T-helper 17 cell (primary cell): ENCODE measurements at places on chromosomes 16 and 17.

- DNase-seq: no peak
These were observed 2.9 kb upstream of the MAFG start for GRCh38 chr17:81930142-81931125.

DNA sequence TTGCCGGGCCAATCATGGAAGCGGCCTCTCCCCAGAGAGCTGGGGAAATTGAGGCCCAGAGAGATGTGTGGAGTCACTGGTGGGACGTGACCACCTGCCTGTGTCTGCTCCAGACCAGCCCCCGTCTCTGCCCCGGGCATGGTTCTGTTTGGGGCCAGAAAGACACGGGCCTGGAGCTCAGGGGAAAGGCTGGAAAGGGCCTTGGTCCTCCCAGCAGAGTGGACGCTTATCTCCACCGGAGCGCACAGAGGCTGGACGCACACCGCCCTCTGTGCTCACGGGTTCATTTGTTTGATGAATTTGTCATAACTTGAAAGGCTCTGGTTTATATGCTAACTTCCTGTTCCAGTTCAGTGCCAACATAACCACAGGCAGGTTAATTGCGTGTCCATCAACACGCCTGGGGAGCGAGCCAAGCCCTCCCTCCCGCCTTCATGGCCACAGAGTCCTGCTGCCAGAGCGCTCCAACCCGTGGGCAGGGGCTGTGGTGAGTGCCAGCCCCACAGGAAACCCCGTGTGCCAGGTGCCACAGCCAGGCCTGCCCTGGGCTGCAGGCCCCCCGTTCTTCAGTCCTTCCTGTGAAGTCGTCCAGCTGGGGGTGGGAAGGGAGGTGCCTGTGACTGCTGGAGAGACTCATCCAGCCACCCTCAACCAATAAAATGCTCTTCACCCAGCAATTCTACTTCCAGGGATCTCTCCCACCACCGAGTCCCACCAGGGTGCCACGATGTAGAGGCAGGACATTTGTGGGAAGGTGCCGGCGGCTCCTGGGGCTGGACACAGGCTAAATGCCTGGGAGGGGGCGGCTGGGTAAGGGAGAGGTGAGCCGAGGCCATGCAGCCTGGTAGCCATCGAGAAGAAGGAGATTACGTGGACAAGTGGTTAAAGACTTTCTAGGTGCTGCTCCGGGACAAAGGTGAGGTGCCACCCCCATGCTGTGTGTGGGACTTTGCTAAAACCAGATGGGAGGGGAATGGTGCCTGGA is 29.4 kb upstream of the BAHCC1 start:
- DNase-seq: no peak

DNA sequence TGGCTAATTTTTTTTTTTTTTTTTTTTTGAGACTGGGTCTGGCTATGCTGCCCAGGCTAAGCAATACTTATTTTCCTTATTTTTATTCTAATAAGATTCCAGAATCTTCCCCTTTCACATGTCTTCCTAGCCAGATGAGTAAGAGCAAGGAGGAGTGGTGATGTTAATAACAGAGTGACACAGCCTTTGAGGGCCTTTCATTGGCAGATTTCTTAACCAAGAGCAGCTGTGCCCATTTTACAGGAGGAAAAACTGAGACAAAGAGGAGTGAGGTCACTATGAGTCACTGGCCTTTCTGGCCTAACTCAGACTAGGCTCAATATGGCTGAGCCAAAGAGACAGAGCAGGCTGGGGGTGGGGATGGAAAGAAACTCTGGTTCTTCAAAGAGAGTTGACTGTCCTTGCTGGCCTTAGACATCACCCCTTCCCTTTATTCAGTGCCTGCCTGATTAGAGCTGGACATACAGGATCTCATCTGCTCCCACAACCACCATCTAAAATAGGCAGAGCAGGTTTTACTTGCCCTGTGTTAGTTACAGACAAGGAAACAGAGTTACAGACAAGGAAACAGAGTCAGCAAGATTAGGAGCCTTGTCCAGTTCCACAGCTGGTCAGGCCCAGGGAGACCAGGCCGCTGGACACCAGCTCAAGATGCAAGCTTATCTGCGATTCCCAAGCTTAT is 50.0 kb upstream of the TOB1 start:
- DNase-seq: no peak

- no peak for DNase-seq
These were observed 31.3 kb downstream of the DCUN1D3 start for GRCh38 chr16:20868890-20869289.
